Stimulated activated CD4-positive, alpha-beta T cell treated with anti-CD3 and anti-CD28 coated beads, Interleukin-1b, Interleukin-23, amount 100 ng/mL, for 48 hours (primary cell): ENCODE measurements at places on chromosomes 4 and X.

GRCh38 chr4:59570860-59571476, 1629.2 kb upstream of the ADGRL3 start:
- DNase-seq: no peak

- no peak for DNase-seq
Measured at GRCh38 chrX:154025230-154025629, 5.5 kb upstream of the IRAK1 start.

GRCh38 chrX:37922928-37923327, 75.6 kb upstream of the DYNLT3 start:
- no peak for DNase-seq

- DNase-seq: no peak
Measured at GRCh38 chr4:2249526-2250356, 7.8 kb upstream of the HAUS3 start.

GRCh38 chr4:122617597-122618593, 3.0 kb downstream of the IL21 start:
- no peak for DNase-seq

- no peak for DNase-seq
Measured at GRCh38 chr4:101067383-101067782, 279.9 kb downstream of the PPP3CA start.

DNA sequence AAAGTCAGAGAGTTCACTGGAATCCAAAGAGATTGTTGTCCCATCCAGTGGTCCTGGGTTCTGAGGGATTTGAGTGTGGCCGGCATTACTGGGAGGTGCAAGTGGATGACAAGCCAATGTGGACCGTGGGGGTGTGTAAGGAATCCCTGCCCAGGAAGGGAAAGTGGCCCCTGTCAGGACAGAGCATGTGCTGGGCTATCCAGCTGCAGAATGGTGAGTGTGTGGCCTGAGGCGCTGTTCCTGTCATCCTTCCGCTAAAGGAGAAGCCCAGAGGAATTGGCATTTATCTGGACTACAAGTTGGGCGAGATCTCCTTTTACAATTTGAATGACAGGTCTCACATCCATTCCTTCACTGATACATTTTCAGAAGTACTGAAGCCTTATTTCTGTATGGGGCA, 20.4 kb upstream of the TRIM60 start:
- no peak for DNase-seq

DNA sequence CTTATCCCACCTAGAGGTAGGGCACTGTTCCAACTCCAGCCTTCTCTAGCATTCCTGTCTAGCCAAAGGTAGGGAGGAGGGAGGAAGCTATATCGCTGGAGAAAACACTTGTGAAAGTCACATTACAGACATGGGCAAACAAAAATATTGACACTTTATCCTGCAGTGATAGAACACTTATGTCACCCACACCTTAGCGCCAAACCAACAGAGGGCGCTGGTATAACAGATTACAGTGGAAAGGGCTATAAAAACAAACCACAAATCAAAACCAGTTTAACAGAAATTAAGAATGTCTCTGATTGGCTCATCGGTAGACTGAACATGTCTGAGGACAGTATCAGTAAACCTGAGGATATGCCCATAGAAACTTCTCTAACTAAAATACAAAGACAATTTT, 451.3 kb downstream of the TLL1 start:
- no peak for DNase-seq

DNA sequence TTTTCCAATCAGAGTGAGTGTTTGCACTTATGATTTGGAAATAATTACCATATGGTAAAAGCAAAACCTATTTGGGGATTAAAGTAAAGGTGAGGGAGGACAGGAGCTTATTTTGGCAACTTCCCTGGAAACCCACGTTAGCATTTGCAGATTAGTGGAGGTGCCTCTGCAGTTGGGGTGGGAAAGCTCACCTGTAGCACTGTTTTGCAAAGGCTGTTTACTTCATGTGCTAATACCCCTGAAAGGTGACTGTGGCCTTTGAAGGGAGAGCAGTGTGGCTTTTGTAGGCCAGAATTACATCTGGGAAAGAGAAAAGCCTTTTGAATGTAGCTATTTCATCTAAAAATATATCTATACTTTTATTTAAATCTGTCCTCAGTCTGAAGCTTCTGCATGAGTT, 9.4 kb downstream of the SUPT20HL1 start:
- DNase-seq: no peak

DNA sequence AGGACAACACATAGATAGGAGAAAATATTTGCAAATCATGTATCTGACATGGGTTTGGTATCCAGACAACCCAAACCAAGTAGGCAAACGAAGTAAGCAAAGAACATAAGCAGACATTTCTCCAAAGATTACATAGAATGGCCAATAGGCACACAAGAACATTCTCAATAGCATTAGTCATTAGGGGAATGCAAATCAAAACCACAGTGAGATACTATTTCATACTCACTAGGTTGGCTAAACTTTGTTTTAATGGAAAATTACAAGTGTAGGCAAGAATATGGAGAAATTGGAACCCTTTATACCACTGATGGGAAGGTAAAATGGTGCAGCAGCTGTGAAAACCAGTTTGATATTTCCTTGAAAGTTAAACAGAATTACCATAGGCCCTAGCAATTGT, 74.7 kb downstream of the CHRNA9 start:
- no peak for DNase-seq

DNA sequence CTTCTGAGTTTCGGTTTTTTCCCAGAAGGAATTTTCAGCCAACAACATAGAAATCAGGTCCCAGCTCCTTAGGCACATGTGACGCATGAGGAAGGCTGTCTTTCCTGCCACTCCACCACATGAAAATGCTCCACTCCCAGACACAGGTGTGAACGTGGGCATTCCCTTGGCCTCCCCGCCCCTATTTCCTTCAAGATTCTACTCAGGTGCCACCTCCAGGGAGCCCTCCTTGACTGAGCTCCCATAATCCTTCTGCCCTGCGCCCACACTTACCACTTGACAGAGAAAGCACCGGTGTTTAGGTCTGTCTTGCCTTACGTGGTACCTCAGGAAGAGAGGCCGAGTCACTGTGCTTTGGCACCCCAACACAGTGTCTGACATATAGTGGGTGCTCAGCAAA, 44.4 kb upstream of the CENPU start:
- DNase-seq: no peak

DNA sequence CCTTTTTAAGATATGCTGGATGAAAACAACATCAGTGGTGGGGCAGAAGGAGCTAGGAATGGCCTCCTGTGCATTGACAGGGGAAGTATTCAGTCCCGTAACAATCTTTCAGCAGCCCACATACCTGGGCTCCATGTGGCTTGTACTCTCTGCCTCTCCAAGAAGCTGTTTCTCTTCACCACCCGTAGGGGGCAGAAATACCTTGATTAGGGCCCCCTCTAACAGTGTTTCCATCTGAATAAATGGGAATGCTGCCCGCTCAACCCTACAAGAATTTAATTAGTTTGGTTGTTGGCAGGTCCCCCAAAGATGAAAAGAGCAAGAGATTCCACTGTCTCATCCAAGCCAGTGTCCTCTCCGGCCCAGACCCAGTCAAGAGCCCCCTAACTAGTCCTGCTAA, 155.2 kb downstream of the SMIM20 start:
- DNase-seq: no peak
